ENCODE measurements at places on chromosomes 5 and 9.

DNA sequence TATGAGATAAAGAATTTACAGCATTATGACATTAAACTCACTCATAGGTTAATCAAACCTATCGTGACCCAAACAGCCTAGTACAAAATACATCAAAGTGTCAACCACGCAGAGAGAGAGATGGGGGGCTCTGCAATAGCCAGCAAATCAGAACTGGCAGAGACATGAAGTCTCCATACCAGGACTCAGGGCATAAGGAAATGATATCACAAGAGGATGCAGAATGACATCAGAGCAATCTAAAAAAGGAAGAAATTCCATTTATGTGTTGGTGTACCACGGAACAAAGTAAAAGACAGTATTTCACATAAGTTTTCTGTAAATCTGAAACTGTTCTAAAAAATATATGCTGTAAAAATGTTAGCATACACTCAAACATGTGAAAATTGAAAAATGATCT lies 24.6 kb downstream of the BICD2 start:
- DNase-seq, result no peak

GRCh38 chr5:111742177-111742994 lies 14.6 kb downstream of the NREP start:
- no peak for DNase-seq

DNA sequence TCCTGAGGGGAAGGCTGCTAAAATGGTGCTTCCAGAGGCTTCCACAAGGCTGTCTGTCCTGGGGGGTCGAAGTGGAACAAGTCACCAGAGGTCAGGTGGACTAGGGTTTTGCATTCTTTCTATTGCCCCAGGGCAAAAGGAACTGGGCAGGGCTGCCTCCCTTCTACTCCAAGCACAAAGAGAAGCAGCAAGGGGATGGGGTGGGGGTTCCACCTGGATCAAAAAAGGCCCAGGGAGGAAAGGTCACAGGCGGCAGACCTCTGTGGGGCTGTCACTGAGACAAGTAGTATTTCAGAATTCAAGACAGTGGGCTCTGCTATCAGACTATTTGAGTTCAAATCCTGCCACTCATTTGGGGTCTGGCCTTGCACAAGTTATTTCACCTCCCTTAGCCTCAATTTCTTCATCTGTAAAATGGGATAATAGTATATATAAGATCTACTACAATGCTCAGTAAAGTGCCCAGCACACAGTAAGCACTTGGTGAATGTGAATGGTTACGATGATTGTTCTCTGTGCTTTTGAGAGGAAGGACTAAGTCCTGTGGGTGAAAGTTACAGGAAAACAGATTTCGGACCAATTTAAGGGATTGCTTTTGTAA lies 1.9 kb upstream of the ARSI start:
- DNase-seq, result no peak

- DNase-seq, result no peak
Measured at GRCh38 chr5:147784146-147784987, 1.8 kb upstream of the JAKMIP2 start.

- DNase-seq, result no peak
Measured at GRCh38 chr9:129235931-129236331, 57.9 kb upstream of the IER5L start.

- DNase-seq, result no peak
Measured at GRCh38 chr9:112032743-112033142, 136.1 kb downstream of the UGCG start.

DNA sequence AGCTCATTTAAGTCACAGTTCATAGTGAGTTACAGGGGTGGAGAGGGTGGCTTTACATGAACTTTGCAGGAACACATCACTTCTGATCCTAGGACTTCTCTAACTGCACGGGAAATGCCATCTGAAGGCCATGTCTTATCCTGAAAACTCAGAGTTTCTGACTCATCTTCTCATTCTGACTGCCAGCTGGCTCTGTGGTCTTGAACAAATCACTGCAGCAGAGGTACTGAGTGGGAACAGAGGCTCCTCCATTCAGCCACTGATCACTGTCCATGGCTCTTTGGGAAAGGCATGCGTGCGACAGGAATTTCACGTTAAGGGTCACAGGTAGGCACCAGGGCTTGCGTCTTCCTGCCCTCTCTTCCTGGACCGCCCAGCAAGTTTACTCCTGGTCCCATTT lies 114.6 kb upstream of the LRRTM2 start:
- DNase-seq, result no peak

GRCh38 chr9:76873056-76873792 lies 32.7 kb downstream of the PRUNE2 start:
- DNase-seq, result no peak

DNA sequence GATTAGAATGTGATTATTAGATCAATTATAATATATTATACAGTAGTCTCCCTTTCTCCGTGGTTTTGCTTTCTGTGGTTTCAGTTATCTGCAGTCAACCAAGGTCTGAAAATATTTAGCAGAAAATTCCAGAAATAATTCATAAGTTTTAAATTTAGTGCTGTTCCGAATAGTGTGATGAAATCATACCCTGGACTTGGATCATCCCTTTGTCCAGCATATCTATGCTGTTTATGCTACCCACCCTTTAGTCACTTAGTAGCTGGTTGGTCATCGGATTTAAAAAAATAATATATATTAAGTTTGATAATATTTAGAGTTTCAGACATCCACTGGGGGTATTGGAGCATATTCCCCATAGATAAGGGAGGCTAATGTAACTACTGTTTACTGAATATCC lies 19.6 kb downstream of the RMI1 start:
- DNase-seq, result no peak

- DNase-seq, result no peak
Measured at GRCh38 chr9:131656356-131657036, 83.4 kb downstream of the RAPGEF1 start.

DNA sequence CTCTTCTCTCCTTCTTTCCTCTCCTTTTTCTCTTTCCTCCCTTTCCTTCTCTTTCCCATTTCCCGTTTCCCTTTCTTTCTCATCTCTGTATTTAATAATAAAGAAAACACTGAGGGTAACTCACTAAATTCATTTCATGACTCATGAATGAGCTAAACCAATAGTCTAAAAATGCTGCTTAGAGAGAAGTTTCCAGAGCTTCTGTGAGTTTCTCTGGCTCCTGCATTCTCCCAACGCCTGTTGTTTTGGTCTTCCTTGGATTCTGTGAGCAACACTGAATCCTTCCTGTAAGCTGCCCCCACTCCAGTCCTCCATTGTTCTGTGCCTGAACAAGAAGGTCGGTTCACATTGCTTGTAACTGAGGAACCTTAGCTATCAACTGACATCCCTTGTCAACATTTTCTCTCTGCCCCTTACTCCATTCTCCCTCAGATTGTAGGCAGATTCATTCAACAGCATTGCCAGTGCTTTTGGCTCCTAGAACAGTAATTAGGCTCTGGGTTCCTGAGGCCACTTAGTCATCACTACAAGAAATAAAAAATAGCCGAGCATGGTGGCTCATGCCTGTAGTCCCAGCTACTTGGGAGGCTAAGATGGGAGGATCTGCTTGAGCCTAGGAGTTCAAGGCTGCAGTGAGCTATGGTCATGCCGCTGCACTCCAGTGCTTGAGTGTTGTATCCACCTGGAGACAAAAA lies 237.7 kb upstream of the KLF4 start:
- no peak for DNase-seq

- DNase-seq, result no peak
Measured at GRCh38 chr5:88145221-88145610, 123.4 kb downstream of the TMEM161B start.

GRCh38 chr9:35156781-35157180 lies 5.0 kb upstream of the UNC13B start:
- DNase-seq, result no peak

DNA sequence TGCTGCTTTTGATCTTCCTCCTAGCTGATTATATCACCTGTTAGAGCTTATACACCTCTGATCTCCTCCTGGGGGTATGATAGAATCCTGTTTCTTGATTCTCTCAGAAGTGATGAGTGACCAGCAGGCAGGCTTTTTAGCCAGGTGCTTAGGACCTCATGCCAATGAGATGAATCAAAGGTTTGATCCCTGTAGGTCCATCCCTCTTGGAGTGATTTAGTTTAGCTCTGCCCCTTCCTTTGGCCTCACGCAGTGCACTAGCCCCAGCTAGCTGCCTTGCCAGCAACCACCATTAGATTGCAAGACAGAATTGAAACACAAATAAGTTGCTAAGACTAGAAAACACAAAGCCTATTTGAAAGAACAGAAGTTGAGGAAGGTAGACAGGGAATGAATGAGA lies 84.4 kb downstream of the ZSWIM6 start:
- no peak for DNase-seq

DNA sequence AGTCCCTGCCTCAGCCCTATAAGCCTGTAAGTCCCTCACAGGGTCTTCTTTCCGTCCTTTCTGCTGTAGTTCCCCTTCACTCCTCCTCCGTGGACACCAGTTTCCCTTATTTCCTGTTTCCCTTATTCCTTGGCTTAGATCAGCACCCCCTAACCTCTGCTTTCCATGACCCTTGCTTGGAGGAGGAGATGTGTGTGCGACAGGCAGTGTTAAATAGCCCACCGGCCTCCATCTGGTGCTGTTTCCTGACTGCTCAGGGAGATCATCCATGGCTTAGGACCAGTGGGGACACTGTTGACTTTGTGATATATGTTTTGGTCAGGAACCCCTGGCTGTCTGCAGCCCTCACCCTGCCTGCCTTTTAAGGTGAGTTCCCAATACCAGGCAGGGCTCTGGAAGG lies 34.1 kb upstream of the PSD2 start:
- no peak for DNase-seq

GRCh38 chr5:175887463-175887862 lies 16.1 kb downstream of the CPLX2 start:
- DNase-seq, result no peak

- no peak for DNase-seq
Measured at GRCh38 chr9:21455320-21455719, 15.1 kb downstream of the IFNA1 start.

DNA sequence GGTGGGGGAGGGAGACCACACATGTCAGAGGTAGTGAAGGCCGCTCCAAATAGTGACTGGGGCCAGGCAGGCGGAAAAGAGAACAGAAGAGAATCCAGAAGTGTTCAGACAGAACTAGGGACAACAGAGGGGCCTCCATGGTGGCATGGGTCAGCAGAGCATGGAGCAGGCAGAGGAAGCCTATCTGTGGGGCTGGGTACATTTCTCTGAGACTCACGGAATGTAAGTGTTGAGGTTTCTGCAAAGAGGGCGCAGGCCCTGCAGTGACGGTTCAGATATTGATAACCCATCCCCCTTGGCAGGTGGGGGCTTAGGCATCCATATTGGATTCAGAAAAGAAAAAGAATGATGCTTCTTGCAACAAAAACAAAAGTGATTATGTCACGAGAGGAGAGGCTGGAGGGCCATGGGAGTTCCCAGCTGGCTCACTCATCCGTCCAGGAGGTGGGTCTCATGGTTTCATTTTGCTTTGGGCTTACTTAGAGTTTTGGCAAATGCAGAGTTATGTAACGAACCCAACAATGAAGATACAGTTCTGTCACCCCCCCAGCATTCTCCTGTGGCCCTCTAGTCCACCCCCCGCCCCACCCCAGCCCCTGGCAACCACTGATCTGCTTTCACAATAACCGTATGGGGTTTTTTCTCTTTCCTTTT lies 5.4 kb upstream of the RMND5B start:
- DNase-seq, result no peak

- no peak for DNase-seq
Measured at GRCh38 chr5:13739479-13739878, 205.0 kb downstream of the DNAH5 start.

GRCh38 chr5:173720286-173720952 lies 104.0 kb upstream of the BOD1 start:
- no peak for DNase-seq

- DNase-seq, result no peak
Measured at GRCh38 chr9:125121146-125121545, 22.2 kb downstream of the SCAI start.

DNA sequence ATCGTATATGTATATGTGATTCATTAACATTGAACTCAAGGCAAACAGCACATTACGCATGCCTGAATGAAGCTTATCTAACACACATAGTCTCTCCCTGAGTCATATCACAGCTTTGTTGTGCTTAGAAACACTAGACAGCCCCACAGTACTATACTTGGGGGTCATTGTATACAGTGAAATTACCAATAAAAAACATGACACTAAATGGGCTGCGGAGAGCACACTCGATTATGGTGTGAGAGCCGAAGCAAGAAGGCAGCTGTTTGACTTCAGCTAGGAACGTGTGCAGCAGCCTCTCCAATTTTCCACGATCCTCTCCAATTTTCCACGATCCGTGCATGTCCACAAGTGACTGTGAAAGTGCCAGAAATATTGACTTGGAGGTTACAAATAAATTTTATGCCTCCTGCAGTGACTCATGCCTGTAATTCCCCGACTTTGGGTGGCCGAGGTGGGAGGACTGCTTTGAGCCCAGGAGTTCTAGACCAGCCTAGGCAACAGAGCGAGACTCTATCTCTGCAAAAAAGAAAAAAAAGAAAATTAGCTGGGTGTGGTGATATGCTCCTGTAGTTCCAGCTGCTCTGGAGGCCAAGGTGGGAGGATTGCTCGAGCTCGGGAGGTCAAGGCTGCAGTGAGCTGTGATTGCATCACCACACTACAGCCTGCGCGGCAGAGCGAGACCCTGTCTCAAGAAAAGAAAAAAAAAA lies 102.4 kb downstream of the DAPK1 start:
- no peak for DNase-seq

GRCh38 chr5:29051509-29051908 lies 2013.1 kb upstream of the CDH9 start:
- DNase-seq, result no peak

DNA sequence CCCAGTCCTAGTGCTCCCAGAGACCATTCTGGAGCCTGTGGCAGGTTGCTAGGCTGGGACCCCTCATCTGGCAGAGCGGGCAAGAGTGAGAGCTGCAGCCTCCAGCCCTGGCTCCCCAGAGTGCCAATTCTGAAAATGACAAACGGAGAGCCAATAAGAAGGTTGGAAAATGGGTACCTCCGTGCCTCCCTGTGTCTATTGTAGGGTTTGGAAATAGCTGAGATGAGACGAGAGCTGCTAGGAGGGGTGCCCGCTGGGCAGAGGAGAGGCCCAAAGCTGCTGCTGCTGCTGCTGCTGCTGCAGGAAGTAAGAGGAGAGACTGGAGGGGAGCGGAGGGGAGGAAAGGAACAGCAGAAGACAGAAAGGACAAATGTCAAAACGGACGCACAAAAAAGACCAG lies 36.0 kb upstream of the FUBP3 start:
- no peak for DNase-seq

GRCh38 chr9:18059447-18059846 lies 414.5 kb upstream of the ADAMTSL1 start:
- DNase-seq, result no peak

GRCh38 chr5:66642538-66642937 lies 46.3 kb downstream of the MAST4 start:
- DNase-seq, result no peak

GRCh38 chr5:151092762-151093161 lies 11.9 kb upstream of the TNIP1 start:
- DNase-seq, result no peak

- no peak for DNase-seq
Measured at GRCh38 chr5:69530561-69531405, 29.2 kb upstream of the GTF2H2C start.

GRCh38 chr5:73365990-73366667 lies 82.4 kb downstream of the FOXD1 start:
- no peak for DNase-seq

GRCh38 chr5:83517072-83517687 lies 45.6 kb downstream of the VCAN start:
- DNase-seq, result no peak

- DNase-seq, result no peak
Measured at GRCh38 chr9:124399323-124399967, 15.8 kb downstream of the PSMB7 start.
